Progenitor cell of endocrine pancreas (in vitro differentiated cells): ENCODE measurements at places on chromosomes 12 and 14.

- DNase-seq, result no peak
Observed at GRCh38 chr14:70082394-70082793, 106.4 kb downstream of the SLC8A3 start.

DNA sequence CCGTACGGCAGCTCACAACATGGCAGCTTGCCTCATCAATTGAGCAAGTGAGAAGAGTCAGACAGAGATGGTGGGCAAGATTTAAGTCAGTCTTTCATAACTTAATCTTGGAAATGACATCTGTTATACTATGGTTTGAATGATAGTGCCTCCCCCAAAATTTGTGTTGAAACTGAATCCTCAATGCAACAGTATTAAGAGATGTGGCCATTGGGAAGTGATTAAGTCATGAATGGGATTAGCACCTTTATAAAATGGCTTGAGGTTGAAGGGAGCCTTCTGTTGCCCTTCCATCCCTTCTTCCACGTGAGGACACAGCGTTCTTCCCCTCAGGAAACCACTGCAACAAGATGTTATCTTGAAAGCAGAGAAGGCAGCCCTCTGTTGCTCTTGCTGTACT lies 124.2 kb downstream of the C12orf75 start:
- no peak for DNase-seq

DNA sequence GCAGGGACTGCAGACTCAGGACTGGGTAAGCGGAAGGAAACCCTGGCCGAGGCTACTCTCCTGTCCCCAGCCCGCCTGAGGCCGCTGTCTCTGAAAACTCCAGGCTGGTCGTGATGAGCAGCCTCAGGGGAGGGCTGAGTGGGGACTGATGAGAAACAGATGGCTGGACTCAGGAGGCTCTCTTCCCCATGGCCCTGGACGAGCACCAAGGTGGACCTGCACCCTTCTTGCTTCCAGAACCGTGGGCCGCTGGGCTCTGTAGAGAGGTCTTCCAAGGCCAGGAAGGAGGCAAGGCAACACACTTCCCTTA lies 1.1 kb downstream of the TEX22 start:
- DNase-seq, result no peak

- no peak for DNase-seq
Observed at GRCh38 chr12:53499266-53500141, at the start of gene MAP3K12. Gene MAP3K12, minus strand, starts transcription at chr12:53499458. Its CDS starts 12,067 bp downstream, at chr12:53487391.

- no peak for DNase-seq
Observed at GRCh38 chr12:68536885-68537485, 73.7 kb upstream of the RAP1B start.

DNA sequence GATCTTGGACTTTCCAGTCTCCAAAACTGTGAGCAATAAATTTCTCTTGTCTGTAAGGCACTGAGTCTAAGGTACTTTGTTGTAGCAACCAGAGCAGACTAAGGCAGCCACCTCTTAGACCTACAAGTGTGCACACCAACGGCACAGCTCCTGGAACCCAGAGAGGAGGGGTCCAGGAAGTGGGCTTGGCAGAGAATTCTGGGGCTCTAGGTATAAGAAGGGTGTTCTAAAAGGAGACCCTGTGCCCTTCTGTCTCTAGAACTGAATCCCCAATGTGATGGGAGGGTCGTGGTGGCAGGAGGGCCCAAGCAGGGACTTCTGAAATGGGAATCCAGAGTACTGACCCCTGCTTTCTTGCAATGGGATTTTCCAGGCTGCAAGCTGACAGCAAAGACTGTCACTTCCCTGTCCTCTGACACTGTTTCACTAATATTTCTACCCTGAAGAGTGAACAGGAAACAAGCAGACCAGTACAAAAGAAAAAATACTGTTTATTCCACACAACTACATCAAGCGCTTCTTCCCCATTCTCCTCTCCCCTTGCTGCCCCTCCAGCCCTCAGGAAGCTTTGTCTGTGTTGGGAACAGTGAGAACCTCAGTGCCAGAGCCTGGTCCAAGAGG lies 13.6 kb upstream of the TFCP2 start:
- no peak for DNase-seq

DNA sequence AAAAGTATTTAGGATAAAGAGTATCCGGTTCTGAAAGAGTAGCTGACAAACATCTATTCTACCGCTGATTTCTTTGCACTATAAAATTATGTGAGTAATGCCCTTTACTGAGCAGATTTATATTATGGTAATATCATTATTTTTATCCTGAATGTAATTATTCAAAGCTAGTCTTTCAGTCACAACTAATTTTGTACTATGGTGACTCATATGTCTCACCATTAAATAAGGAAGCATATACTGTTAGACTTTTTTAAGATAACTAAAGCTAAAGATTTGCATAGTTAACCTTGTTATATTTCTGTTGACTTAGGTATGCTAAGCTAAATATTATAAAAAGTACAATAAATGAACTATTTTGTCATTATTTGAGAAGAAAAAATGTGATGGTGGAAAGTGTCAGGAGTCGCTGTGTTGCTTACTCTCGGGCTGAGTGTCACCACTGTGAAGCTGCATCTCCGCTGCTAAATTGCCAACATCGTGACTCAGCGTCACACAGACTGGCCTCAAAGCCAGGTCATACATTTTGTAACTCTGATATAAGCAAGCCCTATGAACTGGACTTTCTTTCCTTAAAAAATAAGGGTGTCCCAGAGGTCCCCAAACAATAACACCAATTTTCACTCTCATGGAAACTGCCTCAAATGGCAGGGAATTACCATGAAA lies 69.1 kb upstream of the SSTR1 start:
- no peak for DNase-seq

GRCh38 chr14:22478670-22479069 lies 110.4 kb downstream of the DAD1 start:
- DNase-seq, result no peak

DNA sequence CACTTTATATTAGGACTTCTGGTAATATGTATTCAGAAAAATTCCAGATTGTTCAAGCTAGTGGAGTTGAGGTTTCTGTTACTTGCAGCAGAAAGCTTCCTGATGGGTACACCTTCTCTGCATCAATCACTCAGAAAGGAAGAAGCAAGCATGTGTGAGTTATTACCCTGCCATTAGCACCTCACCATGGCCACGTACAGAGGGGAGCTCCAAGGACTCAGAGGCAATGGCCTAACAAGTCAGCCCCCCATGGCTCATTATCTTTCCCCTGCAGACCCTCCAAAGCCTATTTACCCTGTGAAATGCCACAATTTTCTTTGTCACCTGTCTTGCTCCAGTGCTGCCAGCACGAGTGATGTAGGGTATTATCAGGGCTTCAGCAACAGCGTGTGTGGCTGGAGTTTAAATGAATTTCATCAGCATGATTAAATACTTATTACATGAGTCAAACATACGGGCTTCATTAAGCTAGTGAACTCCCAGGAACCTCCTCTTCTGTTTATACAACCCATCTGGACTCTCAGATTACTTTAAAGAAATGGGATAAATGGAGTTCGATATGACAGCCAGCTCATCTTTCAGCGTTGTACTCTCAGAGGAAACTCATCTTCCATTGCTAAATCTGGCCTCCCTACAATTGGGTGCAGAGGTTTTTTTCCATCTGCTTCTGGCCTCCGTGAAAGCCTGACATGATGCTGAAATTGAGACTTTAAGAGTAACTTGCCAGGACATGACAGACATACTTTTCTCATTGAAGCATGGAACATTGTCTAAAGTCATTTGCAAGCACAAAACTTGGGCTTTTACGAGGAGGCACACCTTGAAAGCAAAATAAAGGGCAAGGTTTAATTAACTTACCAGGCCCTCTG lies 135.9 kb downstream of the TMEM30B start:
- DNase-seq, result no peak

GRCh38 chr12:26523708-26524150 lies 309.3 kb downstream of the ITPR2 start:
- DNase-seq, result no peak

GRCh38 chr12:124318278-124319020 lies 23.6 kb downstream of the RFLNA start:
- no peak for DNase-seq

DNA sequence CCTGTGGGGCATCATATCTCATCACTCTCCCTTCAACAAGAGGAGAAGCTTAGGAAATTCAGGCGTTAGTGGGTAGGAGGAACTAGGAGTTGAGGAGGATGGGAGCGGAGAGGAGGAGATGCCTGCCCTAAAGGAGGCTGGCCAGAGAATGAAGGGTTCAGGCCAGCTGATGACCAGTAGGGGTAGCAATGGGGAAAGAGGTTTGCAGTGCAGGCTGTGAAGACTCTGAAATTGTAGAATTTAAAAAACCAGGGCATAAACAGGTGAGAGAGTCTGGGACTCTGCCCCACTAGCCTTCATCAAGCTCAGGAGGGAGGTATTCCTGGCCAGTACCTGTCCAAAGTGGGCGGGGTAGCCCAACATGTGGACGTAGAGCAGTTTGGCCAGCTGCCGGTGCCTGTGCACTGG lies 809 bp downstream of the AP1G2 start:
- DNase-seq, result no peak

GRCh38 chr12:95205685-95206084 lies 11.6 kb downstream of the FGD6 start:
- no peak for DNase-seq

DNA sequence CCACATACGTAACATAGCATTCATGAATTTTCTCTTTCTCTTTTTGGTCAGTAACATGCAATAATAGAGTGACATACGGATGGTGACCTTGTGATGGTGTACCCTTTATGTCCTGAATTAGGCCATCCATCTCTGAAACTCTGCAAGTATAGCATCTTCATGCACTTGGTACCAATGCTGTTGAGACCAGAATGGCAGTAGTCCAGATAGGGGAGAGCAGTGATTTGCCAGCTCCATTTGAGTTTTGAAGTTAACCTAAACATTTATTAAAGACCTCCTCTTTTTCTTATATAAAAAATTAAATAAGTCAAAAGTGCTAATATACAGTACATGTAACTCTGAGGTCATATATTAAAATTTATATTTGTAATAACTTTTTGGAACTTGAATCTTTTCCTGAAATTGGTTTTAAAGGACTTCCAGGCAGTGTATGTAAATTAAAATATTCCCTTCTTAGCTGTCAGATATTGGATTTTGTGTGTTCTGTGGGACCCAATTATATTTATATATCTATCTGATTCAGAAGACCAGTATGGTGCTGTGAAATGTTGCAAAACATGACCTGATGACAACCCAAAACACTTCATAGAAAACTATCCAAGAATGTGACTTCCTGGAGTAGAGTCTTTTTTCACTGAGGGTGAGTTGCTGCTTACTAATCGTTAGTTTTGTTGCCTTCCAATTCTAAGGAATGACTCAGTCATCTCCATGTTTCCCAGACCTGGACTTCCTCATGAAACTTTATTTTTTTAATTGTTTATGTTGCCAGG lies 3.5 kb downstream of the ELK3 start:
- DNase-seq, result no peak

DNA sequence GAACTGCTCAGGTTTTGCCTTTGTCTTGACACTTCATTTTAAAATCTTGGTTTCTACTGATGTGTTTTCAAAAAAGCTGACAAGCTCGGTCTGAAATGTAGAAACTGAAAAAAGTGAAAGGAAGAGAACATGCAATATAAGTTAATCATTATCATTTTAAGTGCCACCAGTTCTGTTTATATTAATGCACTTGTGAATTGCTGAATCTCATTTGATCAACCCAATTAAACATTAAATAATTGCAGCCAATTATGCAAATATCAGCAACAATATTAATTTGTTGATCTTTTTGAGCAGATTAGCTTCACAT lies 133.8 kb downstream of the BCAT1 start:
- DNase-seq, result no peak

DNA sequence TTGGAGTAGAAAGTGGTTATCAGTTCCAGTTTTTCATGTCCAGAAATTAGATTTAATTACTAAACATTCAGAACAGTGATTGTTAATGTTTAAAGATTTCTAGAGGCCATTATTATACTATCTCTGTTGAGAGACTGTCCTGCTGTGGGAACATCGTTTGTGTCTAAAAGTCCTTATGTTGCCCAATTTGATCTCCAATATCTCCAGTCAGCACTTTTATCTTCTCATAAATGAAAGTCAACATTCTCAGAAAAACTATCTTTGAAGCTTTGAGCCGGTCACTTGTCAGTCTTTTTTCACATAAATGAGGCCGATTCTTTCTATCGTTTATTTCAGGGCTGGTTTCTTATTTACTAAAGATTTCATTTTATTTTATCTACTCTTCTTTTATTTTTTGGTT lies 90.8 kb upstream of the NPAS3 start:
- DNase-seq, result no peak

DNA sequence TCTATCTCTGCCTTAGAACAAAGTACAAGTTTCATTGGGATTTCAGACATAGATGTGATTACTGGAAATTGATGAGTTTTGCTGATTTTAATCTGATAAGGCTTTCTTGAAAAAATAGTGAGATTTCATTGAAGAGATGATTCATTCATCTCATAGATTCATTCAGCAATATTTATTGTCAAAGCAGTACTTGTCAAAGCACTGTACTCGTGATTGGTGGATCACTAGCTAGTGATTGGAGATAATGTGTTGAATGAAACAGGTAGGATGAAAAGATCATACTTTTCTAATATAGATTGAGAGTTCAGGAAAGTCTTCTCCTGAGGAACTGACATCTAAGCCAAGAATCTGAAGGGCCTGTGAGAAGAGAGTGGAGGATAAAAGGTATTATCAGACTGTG lies 71.0 kb downstream of the KTN1 start:
- no peak for DNase-seq

DNA sequence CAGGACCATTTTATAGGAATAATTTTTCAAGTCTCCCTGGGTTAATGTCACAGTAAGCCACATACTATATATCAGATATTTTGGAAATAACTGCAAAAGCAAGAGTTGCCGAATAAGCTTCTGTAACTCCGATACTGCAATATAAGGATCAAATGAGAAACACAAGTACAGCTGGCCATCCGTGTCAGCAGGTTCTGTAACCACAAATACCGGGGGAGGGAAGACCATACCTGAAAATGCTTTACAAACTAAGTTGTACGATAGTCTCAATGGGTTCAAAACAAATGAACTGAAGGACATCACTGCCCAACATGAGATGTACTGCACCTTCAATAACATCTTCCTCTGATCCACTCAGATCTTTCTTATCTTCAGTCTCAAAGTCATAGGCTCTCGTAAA lies 1.8 kb downstream of the SYCP3 start:
- no peak for DNase-seq

- no peak for DNase-seq
Observed at GRCh38 chr14:56874375-56874774, 64.1 kb upstream of the OTX2 start.

DNA sequence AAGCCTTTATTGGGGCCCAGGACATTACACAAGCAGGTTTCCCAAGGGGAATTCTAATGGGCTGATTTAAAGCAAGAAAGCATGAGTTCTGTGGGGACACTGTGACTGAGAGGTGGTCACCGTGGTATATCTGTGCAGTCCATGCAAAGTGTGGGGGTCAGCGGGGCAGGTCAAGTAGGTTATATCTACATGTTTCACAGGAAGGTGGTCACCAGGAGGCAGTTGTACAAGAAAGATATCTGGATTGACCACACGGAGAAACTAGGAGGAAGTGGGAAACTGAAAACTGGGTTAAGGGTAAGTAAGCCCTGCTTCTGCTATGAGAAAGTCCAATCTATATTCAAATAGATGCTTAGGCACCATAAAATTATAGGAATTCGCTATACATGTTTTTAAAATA lies 77.8 kb upstream of the CNOT2 start:
- no peak for DNase-seq
